Left ventricle myocardium inferior (tissue), 1 donor: ENCODE measurements at places on chromosomes 7 and 10. TPM values are rescaled to one million over a fixed set of nuclear protein-coding genes. Genes with fewer than 3 reads are reported as not detected.

- DNase-seq: no peak
These were observed 2.4 kb downstream of the CCDC71L start for GRCh38 chr7:106658316-106659165.

DNA sequence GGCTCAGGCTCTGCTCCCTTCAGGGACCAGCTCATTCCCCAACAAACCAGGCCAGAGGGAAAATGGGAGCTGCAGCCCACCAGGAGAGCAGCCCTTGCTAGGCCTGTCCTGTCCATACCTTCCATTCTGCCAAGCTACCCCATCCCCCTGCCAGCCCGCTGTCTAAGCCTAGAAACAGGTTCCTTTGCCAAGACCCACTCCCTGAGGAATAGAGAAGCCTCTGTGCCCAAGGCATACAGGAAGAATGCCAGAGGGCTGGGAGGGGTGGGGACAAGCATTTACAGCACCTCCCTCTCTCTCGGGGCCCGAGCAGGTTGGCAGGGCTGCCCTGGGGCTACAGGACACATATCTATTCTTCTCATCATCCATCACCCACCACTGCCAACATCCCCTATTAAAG lies 178.3 kb downstream of the GRID1 start:
- no peak for DNase-seq

GRCh38 chr7:27205325-27206280 lies 5.7 kb upstream of the HOXA13 start:
- DNase-seq: no peak

ACTL6B gene
- not detected for total RNA-seq

ARMC3 gene
- total RNA-seq: not detected

- no peak for DNase-seq
These were observed 4.4 kb upstream of the GALNTL5 start for GRCh38 chr7:151951672-151952338.

GRCh38 chr7:114508086-114508485 lies 93.5 kb downstream of the FOXP2 start:
- DNase-seq: no peak

DNA sequence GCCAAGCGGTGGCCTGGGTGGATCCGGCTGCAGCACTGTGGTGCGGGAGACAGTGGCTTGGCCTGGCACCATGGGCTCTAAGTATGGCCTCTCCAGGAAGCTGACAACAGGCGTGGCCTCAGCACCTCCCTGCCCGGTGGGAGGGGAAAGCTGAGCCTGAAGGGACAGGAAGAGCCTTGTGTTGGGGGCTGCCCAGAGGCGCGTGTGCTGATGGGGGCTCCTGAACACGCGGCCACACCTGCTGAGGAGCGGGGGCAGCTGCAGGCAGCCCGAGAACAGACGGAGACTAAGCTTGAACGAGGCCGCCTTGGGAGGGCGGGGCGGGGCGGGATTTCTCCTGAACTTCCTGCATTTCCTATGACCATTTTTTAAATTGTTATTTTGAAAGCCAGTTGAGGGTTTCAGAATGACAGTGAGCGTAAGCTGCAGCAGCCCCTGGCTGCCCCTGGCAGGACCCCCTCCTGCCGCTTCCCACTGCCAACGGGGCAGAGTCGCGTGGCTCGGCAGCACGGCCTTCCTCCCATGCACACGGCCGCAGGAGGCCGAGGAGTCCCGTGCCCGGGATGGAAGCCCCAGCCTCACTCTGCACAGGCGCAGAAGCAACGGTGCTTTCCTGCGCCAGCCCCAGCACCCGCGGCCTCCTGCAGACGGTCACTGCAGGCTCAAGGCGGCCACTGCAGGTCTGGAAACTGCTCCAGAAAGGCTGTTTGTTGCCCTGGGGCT lies 43.2 kb downstream of the DPYSL4 start:
- no peak for DNase-seq

ZNF503 gene
- total RNA-seq: 5.9 TPM

FAM25A gene
- not detected for total RNA-seq

DNA sequence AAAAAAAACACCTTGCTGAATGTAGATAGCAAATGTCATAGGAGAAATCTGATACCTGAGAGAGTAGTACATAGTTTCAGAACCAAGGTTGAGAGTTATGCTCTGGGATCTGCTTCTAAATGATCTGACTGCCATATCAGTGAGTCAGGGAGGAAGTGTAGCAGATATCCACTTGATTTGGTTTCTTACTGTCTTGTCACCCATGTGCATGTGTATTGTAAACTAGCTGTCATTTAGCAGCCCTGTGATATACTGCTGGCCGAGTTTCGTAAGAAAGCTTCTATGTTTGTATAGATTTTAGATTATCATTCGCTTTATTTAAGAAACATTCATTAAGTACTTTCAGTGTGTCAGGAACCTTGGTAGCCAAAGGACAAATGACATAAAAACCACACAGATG lies 42.0 kb downstream of the SP4 start:
- DNase-seq: no peak

GIMAP6 gene
- total RNA-seq: 24.3 TPM

GRCh38 chr10:71134732-71135211 lies 77.6 kb upstream of the UNC5B start:
- no peak for DNase-seq

DNA sequence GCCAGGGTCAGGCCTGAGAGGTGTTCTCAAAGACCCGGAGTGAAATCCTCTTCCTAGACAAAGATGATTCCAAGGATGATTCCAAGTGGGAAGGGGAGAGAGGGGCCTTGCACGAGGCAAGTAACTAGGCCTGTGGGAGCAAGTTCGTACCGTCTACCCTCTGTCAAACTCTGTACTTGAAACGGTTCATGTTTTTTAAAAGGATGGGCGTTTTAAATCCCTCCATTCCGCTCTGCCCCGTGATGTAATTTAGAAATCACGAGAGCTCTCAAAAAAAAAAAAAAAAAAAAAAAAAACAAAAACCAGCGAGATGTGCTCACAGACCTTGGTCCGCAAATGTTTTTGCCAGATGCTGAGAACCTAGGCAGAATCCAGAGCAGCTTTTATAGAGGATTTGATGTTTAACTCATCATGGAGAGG lies 114.7 kb upstream of the CARD11 start:
- DNase-seq: no peak

GRCh38 chr7:129780974-129781927 lies 169.7 kb downstream of the NRF1 start:
- DNase-seq: no peak

- DNase-seq: no peak
These were observed 40.8 kb upstream of the PFKFB3 start for GRCh38 chr10:6161921-6162320.

ABCF2 gene
- 30.5 TPM for total RNA-seq

DNA sequence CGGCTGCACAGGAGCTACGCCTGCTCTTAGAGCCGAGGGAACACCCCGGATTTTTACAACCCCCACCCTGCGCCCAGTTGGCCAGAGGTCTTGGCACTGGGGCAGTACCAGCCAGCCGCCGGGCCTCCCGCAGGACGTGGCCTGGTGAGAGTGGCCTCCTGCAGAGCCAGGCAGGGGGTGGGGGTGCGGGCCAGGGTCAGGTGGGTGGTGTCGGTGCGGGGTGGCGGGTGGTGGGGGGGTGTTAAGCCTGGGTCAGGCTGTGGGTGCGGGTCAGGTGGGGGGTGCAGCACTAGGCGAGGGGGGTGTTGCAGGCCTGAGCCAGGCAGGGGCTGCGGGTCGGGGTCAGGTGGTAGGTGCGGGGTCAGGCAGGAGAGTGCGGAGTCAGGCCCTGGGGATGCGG lies 647 bp downstream of the ECHS1 start:
- no peak for DNase-seq

DNA sequence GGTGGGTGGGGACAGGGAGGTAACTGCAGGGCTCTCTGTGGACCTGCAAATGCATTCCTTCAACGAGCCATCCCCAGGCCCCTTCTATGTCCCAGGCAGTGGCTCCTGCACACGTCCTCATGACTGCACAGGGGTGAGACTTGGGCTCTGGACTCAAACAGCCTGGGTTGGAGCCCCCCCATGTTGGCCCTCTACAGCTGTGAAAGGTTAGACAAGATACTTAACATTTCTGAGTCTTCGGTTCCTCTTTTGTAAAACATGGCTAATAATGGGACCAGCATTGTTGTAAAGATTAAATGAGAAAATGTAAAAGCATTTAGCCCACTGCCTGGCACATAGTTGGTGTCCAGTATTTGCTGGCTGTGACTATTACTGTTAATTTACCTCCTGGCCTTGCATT lies 41.8 kb downstream of the CHST3 start:
- no peak for DNase-seq

DNA sequence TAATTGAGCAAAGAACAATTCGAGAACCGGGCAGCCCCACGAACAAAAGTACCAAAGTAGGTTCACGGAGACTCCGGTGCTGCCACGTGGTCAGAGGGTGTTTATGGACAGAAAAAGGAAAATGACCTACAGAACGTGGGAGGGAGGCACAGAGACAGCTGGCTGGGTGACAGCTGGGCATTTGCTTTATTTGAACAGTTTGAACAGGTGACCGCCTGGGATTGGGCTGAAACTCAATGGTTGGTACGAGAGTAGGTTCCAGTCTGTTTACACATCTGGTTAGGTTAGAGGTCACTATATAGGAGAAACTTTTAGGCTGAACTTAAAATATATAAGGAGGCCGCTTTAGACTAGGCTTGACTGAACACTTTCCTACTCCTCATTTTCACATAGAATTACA lies 50.6 kb upstream of the CELF2 start:
- no peak for DNase-seq

- no peak for DNase-seq
These were observed 44.6 kb upstream of the TSPAN13 start for GRCh38 chr7:16708980-16709379.

- no peak for DNase-seq
These were observed 12.7 kb downstream of the NANOS1 start for GRCh38 chr10:119042169-119042568.

DNA sequence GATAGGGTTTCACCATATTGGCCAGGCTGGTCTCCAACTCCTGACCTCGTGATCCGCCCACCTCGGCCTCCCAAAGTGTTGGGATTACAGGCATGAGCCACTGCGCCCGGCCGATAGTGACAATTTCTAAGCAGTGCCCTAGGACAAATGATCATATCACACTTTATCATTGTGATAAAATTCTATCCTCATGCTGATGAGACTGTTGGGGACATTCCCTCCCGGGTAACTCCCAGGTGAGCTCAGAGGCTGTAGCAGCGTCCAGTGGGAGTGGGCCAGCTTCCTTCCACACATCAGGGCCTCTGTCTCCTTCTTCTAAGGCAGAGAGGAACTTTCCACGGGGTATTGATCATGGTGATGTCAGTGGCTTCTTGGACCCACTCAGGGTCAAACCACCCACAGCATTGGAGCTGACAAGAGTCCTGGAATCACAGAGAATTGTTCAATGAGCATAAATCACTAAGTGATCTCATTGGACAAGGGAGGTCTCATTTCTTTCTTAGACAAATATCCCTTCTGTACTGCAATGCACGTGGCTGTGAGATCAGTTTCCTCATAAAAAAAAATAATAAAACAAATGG lies 256.1 kb downstream of the KLF6 start:
- no peak for DNase-seq

- no peak for DNase-seq
These were observed 71.9 kb upstream of the SRRM3 start for GRCh38 chr7:76129836-76130235.

FBH1 gene
- 75.5 TPM for total RNA-seq

GRCh38 chr7:139711991-139712743 lies 65.6 kb downstream of the HIPK2 start:
- DNase-seq: no peak

TFEC gene
- 1.7 TPM for total RNA-seq
